Astrocyte of the cerebellum (primary cell): ENCODE measurements at places on chromosomes 5 and 9.

GRCh38 chr5:147170603-147171002, 64.2 kb upstream of the STK32A start:
- no peak for DNase-seq

DNA sequence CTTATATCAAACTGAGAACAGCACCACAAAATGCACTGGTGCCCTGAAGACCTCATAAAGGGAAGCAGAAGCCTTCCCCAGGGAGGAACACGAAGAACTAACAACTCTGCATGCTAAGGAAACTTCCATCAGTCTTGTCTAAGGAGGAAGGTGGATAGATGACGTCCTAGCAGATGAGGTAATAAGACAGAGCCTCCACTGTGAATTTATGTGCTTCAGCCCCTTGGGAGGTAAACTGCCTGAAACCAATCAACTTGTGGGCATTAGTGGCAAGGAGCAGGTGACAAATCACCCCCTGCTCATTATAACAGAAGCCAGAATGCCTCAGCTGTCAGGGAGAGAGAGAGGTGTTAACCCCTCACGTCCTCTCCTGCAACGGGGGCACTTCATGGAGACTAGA, 48.9 kb upstream of the SPIN1 start:
- no peak for DNase-seq

- DNase-seq = no peak
Observed at GRCh38 chr5:75389430-75389829, 52.4 kb downstream of the HMGCR start.

- DNase-seq = no peak
Observed at GRCh38 chr5:174344335-174344734, 298.8 kb downstream of the NSG2 start.

DNA sequence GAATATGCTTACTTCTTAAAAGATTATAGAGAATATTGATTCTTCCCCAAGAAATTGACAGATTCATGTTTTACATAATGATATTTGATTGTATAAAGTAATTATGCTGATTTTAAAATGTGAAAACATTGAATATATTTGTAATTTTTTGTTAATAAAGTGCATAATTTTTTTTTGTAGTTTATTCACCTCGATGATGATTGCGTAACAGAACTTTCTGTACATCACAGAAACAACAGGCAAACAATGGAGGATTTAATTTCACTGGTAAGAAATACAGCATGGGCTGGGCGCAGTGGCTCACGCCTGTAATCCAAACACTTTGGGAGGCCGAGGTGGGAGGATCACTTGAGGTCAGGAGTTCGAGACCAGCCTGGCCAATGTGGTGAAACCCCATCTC, 70.1 kb downstream of the MELK start:
- DNase-seq = no peak

GRCh38 chr5:52334367-52334766, 453.3 kb upstream of the ITGA1 start:
- no peak for DNase-seq

DNA sequence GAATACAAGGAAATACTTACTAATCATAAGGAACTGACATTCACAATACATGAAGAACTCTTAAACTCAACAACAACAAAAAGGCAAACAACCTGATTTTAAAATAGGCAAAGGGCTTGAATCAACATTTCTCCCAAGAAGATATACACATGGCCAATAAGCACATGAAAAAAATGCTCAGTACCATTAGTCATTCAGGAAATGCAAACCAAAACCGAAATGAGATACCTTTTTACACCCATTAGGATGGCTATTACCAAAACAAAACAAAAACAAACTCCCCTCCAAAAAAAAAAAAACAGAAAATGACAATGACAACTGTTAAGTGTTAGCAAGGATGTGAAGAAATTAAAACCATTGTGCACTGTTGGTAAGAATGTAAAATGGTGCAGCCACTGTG, 104.1 kb upstream of the ZNF462 start:
- no peak for DNase-seq

- peak; percentile 5 for DNase-seq
Observed at GRCh38 chr5:15116996-15117395, 245.4 kb upstream of the ANKH start.

GRCh38 chr5:9212605-9213004, 333.3 kb downstream of the SEMA5A start:
- no peak for DNase-seq

DNA sequence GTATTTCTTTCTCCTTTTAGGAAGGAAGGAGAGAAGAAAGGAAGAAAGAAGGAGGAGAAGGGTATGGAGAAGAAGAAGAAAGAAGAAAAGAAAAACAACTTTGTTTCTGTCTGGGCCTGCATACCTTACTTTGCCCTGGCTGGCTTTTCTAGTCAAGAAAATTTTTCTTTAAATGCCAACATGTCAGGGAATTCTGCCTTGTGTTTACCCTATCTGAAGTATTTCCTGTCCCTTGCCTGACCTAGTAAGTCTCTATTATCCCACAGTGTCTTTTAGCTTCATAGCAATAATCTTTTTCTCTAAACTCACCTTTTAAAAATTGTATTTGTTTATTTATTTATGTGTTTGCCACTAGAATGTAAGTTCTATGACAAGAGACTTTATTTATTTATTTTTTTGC, 1864.1 kb downstream of the EFNA5 start:
- no peak for DNase-seq
